ENCODE measurements at places on chromosomes 1 and 21.

GRCh38 chr1:213883618-213884017 lies 104.2 kb upstream of the PROX1 start:
- no peak for DNase-seq

- no peak for DNase-seq
Observed at GRCh38 chr1:11379851-11380250, 99.1 kb upstream of the DISP3 start.

- DNase-seq, result peak; percentile 60
Observed at GRCh38 chr1:168504064-168504837, 39.5 kb downstream of the XCL2 start.

DNA sequence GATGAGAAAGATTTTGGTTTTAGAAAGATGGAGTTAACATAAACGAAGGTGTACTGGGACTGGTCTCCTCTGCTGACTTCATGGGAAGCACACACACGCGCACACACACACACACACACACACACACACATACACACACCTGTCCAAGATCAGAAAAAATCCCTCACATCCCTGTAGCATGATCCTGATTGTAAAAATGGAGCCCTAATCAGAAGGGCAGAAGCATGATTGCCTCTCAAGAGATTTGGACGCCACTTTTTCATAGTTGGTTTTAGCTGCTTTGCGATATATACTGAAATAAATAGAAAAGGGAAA lies 56.5 kb upstream of the LGALS8 start:
- no peak for DNase-seq

- no peak for DNase-seq
Observed at GRCh38 chr1:59359325-59359724, 62.4 kb downstream of the FGGY start.

GRCh38 chr1:88655685-88656299 lies 28.3 kb upstream of the PKN2 start:
- DNase-seq, result no peak

DNA sequence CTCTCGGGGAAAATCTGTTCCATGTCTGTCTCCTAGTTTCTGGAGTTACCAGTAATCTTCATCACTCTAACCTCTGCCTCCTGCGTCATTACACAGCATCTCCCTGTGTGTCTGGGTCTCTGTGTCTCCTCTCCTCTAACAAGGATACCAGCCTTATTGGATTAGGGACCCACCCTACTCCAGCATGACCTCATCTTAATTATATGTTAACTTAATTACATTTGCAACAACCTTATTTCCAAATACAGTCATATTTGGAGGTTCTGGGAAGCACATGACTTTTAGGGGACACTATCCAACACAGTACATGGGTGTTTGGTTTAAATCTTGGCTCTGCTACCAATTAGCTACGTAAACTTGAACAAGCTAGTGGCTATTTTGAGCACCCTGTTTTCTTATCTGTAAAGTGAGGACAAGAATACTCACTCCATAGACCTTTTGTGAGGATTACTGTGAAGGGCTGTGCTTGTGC lies 83.9 kb upstream of the SGIP1 start:
- no peak for DNase-seq

- no peak for DNase-seq
Observed at GRCh38 chr1:201584471-201585092, 45.7 kb downstream of the NAV1 start.

DNA sequence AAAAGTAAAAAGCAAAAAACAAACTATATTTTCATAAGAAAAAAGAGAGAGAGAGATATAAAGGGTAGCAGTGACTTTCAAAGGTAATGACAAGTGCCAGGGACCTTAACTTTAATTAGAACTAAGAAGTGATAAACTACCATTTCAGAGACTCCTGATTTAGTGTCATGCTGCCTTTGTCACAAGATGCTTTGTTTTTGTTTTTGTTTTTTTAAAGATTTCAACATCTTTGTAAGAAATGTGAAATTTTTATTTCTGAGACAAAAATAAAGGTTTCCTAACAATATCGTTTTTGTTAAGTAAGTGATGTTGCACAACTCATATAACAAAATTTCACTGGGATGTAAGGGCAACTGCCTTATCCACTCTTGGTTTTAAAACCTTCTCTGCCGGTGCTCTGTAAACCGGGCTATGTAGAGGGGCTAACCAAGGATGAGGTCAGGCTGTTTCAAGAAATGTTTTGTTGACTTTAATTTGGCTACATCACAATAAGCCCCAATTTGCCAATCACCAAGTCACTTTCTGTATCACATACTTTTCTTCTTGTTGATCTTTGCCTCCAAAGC lies 35.2 kb upstream of the SYT2 start:
- DNase-seq, result no peak

DNA sequence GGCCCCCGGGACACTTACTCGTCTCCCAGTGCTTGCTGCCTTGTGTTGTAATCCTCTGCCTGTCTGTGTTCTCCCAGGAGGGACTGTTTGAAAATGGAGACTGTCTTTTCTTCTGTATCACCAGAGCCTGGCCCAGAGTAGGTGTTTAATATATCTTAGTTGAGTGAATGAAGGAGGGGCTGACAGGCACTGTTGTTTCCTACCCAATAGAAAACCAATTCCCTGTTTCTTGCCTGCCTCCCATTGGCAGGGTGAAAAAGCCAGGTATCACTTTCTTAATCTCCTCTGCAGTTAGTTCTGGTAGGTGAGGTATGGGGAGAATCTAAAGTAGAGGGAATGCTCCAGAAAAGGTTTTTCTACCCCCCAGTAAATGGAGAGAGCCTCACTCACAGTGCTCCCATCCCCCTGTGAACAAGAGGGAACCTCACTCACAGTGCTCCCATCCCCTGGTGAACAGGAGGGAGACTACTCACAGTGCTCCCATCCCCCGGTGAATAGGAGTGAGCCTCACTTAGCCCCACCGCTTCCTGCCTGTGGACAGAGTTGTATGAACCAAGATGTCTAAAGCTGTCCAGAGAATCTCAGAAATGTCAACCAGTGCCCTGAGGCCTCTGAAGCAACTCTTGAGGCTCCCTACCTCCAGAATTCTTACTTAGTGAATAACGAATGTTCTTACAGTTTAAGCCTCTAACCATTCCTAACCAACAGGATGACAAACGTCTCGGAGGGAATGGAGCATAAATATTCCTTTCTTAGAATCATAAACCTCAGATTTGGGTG lies at the start of gene GJA5:
Gene GJA5, minus strand, starts transcription at position 122 of the 780 bp plus-strand sequence. CDS start 1,364 bp downstream, outside the sequence.
- DNase-seq, result no peak

- DNase-seq, result no peak
Observed at GRCh38 chr1:8510041-8510823, 192.3 kb downstream of the SLC45A1 start.

GRCh38 chr1:193392686-193393085 lies 206.3 kb upstream of the B3GALT2 start:
- DNase-seq, result no peak

- no peak for DNase-seq
Observed at GRCh38 chr1:190003376-190003775, 474.3 kb downstream of the BRINP3 start.

- no peak for DNase-seq
Observed at GRCh38 chr1:230249695-230250480, 176.2 kb downstream of the PGBD5 start.

All from bone marrow (tissue), 2 donors.